ENCODE measurements at places on chromosomes 6 and 20.

DNA sequence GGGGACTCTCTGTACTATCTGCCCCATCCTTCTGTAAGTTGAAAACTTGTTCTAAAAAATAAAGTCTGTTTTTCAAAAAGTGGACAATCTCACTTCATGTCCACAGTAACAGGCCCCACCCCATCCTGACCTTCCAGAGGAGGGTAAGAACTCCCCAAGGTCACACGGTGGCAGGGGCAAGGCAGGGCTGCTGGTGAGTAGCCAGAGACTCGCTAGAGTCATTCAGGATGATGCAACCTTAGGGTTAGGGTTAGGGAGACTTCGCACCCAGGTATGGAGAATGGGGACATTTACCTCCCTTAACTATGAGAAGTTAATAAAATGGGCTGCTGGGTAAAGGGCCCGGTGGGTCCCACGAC lies 15.4 kb downstream of the PEDS1 start:
- DNase-seq = no peak

- DNase-seq = no peak
These were observed 29.6 kb downstream of the PAK5 start for GRCh38 chr20:9809271-9809670.

- DNase-seq = no peak
These were observed 46.9 kb downstream of the MAP3K4 start for GRCh38 chr6:161038229-161039031.

GRCh38 chr6:106257195-106257594 lies 68.4 kb downstream of the ATG5 start:
- DNase-seq = no peak

GRCh38 chr6:111564482-111564945 lies 41.2 kb downstream of the TRAF3IP2 start:
- DNase-seq = peak; percentile 43

DNA sequence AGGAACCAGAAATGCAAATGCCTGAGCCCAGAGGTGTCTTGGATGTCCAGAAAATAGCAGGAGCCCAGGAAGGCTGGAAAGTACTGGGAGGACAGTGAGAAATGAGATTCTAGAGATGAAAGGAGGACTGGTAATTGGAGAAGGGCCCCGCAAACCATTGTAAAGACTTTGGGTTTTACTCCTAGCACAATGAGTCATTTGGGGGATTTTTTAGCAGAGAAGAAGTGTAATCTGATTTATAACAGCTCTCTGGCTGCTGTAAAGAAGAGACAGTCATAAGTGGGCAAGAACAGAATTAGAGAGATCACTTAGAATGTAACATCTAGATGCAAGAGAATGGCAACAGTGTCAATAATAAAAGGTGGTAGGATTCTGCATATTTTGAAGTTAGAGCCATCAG lies 40.2 kb downstream of the SLC35F1 start:
- DNase-seq = no peak

- peak; percentile 44 for DNase-seq
These were observed 8.6 kb downstream of the AARS2 start for GRCh38 chr6:44304282-44305199.

DNA sequence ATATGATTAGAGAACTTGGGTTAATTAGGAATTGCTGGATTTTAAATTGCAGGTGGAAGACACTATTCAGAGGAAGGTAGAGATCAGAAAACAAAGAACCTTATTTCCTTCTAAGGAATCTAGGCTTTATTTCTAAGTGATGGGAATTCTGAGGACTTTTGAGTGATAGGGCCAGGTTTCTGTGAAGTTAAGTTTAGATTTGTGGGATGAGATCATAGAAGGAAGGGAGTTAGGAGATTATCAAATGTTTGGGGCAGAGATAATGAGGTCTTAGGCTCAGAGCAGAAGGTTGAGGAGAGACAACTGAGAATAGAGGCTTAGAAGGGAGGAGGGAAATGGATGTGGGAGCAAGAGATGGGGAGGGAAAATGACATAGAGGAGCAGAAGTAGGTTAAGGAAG lies 109.7 kb upstream of the MMS22L start:
- DNase-seq = no peak

DNA sequence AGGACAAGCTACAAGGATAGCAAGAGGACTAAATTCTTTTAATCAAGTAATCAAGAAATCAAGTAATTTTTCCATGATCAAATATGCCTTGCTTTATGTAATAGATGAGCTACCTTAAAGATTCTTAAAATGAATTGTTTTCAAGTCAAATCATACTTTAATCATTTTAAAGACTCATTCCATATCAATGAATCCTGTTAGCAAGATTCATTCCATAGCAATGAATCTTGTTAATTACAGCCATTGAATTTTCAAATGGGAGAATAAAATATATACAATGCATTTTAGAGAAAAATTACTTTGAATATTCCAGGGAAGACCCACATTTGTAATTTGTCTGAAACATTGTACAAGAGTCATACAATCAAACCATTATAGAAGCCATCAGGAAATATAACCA lies 145.7 kb downstream of the RFX6 start:
- DNase-seq = no peak

GRCh38 chr6:26493258-26493657 lies 6.8 kb upstream of the BTN1A1 start:
- no peak for DNase-seq

- DNase-seq = no peak
These were observed 5.7 kb downstream of the VSX1 start for GRCh38 chr20:25076201-25076600.

GRCh38 chr20:53706466-53707370 lies 113.1 kb upstream of the ZNF217 start:
- DNase-seq = peak; percentile 91

GRCh38 chr20:4029505-4030467 lies 14.4 kb upstream of the RNF24 start:
- no peak for DNase-seq

- DNase-seq = no peak
These were observed 476.9 kb downstream of the TBC1D32 start for GRCh38 chr6:120857422-120857821.

GRCh38 chr20:62359491-62360121 lies 7.5 kb downstream of the LAMA5 start:
- DNase-seq = no peak

DNA sequence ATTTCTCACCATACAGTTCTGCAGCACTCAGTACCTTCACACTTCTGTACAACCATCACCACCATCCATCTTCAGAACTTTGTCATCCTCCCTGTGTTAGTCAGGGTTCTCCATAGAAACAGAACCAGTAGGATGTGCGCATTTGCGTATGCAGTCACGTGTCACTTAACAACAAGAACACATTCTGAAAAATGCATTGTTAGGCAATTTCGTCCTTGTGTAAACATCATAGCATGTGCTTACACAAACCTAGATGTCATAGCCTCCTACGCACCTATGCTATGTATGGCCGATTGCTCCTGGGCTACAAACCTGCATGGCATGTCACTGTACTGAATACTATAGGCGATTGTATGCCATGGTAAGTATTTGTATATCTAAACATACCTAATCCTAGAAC lies 66.2 kb upstream of the PTPRT start:
- DNase-seq = no peak

Measured in KBM-7 (cell line).